A172 (cell line): ENCODE measurements at places on chromosomes 6 and 20.

DNA sequence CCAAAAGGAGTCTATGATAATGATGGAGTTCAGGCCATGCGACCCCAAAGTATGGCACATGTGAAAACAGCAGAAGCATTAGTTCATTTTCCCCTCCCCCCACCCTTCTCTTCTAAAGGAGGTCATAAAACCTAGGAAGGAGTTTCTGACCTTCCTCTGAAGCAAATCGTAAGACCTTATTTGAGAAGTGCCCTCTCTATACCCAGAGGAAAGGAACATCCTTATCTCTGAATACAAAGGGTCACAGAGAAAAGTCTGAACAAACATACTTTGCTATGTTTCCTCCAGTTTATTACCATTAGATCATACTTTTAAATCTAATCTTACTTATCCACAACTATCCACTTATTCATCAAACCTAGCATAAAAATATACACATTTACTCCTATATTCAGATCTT, 48.6 kb downstream of the SLX4IP start:
- DNase-seq, result no peak

GRCh38 chr20:51258582-51259165, 235.8 kb upstream of the KCNG1 start:
- DNase-seq, result peak; percentile 70

- DNase-seq, result no peak
Observed at GRCh38 chr6:156126535-156126934, 650.6 kb upstream of the ARID1B start.

- no peak for DNase-seq
Observed at GRCh38 chr6:148309301-148309700, 33.3 kb upstream of the SASH1 start.

GRCh38 chr6:29826271-29826670, 1.4 kb upstream of the HLA-G start:
- peak; percentile 8 for DNase-seq

DNA sequence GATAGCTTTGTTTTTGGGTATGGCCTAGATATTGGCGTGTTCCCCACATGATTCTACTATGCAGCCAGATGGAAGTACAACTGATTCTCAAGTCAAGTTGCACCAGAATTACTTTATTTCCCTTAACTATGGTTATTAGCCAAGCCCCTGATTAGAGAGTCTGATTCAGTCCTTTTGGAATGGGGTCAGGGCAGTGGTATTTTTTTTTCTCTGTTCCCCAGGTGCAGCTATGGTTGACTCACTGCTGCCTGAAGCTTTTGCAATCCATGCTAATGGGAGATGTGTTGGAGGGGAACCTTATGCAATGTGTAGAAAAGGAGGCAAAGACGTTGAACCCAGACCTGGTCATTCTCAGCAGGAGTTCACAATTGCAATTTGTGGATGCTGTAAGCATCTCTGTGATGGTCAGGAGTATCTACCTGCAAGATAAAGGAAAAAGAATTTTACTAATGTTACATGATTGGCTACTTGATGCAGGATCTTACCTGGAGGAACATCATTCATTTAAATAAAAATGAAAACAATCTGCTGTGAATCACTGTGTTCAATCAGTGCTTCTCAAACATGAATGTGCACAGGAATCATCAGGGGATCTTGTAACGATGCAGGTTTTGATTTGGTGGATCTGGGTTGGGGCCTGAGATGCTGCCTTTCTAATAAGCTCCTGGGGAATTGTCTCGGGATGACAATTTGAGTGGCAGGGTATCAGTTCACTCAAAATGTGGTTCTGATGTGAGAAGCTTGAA, 49.4 kb downstream of the PFDN4 start:
- DNase-seq, result peak; percentile 72

DNA sequence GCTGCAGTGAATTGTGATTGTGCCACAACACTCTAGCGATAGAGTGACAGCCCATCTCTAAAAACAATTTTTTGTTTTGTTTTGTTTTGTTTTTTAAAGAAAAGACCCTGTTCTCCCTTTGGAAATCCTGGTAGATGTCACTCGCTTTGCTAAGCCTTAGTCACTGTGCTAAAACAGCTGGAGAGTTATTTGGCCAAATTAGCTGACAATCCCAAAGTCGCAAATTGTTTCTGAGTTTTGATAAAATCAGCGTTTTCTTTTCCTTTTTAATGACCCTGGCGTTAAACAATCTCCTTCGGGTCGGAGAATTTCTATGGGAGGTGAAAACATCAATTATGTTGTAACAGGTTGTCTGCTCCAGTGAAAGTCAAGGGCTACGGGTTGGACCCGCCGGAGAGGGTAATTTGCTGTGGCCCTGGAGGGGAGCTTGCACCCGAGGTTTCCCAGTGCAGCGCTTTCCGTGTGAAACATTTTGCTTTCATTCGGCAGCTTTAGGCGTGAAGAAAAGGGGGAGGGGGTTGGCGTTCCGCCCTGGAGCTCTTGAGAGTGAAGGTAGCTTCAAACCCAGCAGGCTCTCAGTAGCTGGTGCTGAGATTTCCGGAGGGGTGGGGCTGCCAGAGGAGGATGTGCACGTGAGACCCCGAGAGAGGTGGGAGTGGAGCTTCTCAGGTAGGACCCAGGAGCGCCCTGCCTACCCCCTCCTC, 296.6 kb downstream of the PHACTR1 start:
- DNase-seq, result no peak

DNA sequence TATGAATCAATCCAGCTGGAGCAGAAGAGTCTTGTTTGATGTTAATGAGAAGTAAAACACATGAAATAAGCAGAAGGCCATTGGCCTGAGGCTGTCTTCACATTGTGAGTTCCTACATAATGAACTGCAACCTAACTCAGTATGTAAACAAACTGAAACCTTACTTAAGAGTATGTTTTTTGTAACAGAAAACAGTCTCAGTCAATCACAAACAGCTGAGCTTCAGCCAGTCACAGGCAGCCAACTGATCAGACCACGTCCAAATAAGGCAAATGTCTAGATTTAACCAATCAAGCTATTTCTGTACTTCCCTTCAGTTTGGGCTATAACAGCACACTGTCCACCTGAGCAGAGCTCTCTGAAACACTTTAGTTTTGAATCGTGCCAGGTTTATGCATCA, 234.7 kb downstream of the TRDN start:
- peak; percentile 7 for DNase-seq

DNA sequence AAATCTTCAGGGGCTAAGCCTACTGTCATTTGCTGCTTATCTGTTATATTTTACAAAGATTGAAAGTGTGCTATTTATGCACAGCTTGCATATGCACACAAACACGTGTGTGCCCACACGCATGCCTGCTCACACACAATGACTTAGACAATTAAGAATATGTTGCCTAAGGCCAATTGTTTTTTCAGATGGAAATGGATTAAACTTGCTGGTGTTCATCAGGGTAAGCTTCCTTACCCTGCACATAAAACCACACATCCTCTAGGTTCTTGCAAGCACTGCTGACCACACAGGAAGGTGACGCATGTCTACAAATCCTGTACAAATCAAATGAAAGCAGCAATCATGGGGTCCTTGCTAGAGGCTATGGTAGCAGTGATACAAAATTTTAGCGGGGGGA, 58.4 kb downstream of the GJA10 start:
- peak; percentile 77 for DNase-seq

GRCh38 chr6:99378636-99379035, 15.4 kb downstream of the COQ3 start:
- no peak for DNase-seq

- DNase-seq, result no peak
Observed at GRCh38 chr6:143642403-143642802, 35.4 kb upstream of the PHACTR2 start.

DNA sequence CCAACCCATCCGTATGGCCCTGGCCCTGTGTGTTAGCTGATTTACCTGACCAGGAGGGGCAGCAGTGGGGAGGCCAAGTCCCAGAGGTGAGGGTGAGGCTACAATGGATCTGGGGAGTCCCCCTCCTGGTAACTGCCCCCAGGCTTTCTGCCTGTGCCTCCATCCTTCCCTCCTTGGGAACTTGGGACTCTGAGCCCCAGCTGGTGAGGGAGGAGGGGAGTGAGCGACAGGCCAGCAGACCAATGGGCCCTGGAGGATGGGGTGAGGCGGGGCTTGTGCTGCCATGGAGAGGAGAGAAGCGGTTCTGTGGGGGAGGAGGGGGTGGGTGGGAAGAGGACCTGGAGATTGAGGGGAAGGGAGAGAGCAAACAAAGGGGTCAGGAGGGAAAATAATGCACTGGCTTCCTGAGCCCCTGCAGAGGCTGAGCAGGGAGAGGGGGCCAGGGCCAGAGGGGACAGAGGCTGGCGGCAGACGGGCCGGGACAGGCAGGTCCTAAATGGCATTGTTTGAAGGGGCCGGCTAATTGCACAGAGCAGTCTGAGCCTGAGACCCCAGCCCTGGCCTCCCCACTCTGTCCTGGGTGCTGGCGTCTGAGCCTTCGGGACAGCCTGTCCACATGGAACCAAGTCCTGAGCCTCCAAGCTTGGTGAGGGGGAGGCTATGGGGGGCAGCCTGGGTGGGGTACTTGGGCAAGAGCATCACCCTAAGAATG, 17.5 kb downstream of the DNMT3B start:
- DNase-seq, result no peak

- DNase-seq, result no peak
Observed at GRCh38 chr6:74041420-74041819, 345.4 kb downstream of the CD109 start.

GRCh38 chr20:58883241-58883691, 30.8 kb downstream of the GNAS start:
- no peak for DNase-seq

GRCh38 chr6:125165256-125165655, 11.7 kb downstream of the TPD52L1 start:
- peak; percentile 19 for DNase-seq

GRCh38 chr20:5975778-5976177, 25.3 kb downstream of the MCM8 start:
- DNase-seq, result no peak

DNA sequence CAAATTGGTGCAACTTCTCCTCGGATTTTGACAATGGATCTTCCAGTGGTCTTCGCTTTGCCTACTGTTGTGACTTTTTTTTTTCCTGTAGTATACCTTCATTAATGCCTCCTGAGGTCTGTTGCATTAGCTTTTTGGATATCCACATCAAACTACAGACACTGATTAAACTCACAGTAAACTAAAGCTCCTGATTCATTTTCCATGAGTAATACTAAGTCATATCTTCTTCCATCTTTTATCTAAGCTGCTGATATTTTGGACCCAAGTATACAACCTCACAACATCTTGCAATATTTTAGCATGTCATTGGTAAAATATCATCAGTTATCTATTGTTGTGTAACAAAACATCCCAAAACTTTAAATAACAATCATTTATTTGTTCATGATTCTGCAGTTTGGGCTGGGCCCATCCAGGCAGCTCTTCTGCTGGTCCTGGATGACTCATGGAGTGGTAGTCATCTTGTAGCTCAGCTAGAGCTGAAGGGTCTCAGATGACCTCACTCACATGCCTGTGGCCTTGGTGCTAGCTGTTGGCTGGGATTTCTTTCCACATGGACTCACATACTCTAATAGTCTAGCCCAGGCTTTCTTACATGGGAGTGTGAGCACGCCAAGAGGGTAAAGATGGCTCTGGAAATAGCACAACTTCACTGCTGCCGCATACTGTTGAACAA, 78.3 kb upstream of the SRSF6 start:
- DNase-seq, result peak; percentile 83

- no peak for DNase-seq
Observed at GRCh38 chr6:81486234-81486633, 266.2 kb downstream of the TENT5A start.

DNA sequence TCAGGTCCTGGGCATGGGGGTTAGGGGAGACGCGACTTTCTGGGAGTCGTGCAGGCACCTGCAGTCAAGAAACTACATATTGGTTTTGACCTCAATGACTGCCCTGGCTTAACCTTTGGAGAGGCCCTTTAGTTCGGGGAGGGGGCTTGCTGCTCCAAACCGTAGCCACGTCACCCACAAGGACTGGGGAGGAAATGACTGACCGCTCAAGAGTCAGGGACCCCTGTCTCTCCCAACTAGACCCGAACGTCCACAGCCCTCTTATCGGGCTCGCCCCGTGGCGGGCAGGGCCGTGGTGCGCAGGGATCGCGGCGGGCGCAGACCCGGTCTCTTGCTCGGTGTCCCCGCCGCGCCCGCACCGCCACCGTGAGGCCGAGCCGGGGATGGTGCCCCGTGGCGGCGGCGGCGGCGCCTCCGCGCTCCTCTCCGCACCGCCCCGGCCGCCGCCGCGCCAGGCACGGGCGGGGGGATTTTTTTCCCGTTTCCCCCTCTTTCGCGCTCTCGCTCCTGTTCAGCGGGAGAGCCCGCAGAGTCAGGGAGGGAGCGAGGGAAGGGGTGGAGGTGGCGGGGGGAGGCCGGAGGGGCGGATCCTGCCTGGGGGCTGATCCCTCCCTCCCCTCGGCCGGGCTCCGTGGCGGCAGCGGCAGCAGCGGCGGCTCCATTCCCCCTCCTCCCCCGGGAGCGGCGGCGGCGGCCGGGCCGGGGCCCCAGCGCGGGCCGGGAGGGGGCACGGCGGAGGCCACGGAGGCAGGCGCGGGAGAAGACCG, at the start of gene BRPF3:
TSS of gene BRPF3 (plus strand) at position 632 of the 767 bp plus-strand sequence. CDS start 3,579 bp downstream, outside the sequence.
- peak; percentile 39 for DNase-seq

- DNase-seq, result no peak
Observed at GRCh38 chr6:23826572-23826971, 299.4 kb upstream of the NRSN1 start.

GRCh38 chr6:8207869-8208191, 105.5 kb upstream of the EEF1E1 start:
- no peak for DNase-seq

DNA sequence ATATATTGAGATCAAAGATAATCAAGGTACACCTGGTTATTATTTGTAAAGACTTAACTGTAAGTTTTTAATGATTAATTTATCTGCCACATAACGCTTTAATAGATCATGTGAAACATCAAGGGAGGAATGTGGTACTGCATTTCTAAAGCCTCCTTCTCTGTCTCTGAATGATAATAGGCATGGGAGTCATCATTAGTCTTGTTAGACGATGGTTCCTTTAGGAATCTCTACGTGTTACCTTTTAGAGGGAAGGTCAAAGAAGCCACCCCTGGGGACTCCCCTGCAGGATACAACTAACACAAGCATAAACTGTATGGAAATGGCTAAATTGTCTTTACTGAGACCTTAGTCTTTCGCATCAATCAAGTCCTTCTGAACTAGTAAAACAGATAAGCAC, 173.6 kb upstream of the MCHR2 start:
- DNase-seq, result no peak

GRCh38 chr6:4610256-4610655, 165.9 kb upstream of the CDYL start:
- peak; percentile 68 for DNase-seq

DNA sequence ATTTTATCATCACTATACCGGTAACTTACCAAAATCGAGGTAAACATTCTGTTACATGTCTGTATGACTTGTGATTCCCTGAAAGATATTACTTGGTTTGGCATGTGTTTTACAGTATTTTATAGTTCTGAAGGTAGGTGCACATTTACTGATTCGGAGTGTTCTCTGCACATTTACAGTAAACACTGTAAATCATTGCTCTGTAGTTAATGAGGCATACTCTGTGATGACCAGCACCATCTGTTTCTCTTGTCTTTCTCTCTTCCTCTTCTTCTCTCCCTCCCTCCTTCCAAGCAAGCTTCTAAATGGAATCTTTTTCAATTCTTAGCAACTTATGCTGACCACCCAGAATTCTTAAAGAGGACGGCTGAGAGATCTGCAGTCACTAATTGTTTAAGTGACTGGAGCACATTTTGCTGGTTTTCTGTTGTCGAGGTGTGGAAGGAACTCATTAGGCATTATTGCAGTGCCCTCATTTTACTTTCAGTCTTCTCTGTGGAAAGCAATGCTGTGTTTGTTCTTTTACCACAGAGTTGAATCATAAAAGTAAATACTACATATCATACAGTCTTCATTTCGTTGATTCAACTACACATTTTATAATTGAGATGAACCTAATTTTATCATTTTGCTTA, 126.5 kb downstream of the UTRN start:
- peak; percentile 6 for DNase-seq
